Astrocyte of the hippocampus (primary cell): ENCODE measurements at places on chromosomes 5 and 9.

GRCh38 chr5:155069961-155070360 is 56.4 kb downstream of the KIF4B start:
- DNase-seq: no peak

- peak; percentile 78 for DNase-seq
These were observed 33.5 kb downstream of the TLX3 start for GRCh38 chr5:171342362-171343111.

- DNase-seq: no peak
These were observed 150.4 kb downstream of the SNCAIP start for GRCh38 chr5:122462486-122462885.

DNA sequence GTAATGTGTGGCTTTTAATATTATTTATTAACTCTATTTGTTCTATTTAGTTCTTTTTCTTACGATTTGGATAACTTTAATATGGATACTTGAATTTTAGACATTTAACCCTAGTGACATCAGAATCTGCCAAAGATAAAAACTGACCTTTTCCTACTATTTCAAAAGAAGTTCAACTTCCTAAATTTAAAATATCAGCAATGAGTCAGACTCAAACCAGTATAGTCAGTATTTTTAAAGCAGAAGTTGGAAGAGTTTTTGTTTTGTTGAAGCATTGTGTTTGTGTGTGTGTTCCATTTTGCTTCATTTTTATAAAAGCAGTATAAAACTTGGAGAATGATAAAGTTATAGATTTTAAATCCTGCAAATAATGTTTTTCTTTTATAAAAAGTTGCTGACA is 251.8 kb upstream of the RASA1 start:
- DNase-seq: no peak

DNA sequence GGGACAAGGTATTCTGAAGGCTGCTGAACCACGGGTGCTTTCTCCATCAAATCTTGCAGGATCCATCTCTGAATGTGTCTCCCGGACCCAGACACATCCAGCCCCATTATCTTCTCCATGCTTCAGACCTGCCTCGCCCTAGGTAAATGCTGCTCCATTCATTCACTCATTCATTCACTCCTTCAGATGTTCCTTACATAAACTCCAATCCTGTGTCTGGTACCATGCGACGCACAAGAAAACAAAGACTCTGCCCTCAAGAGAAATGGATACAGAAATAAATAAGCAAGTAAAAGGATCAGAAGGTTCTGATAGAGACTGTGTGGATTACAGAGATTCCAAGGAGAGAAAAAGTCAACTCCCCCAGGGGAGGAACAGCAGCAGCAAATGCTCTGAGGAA is 7.9 kb upstream of the PSMB7 start:
- DNase-seq: no peak

DNA sequence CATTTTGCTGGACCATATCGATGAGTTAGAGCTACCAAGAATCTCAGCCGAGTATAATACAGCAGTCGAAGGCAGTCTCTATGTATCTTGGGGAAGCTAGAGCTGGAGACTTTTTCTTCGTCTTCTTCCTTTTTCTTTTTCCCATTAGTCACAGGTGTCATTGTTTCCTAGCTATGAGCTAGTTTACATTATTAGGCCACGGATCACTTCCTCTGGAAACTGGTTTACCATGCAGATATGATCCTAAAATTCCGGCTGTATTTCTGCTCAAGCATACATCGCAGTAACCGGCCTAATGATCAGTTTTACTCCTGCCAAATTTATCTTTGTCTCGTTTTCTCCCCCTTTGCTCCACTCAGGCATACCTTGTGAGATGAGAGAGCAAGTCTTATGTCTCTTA is 312.8 kb downstream of the ARHGAP26 start:
- DNase-seq: no peak

DNA sequence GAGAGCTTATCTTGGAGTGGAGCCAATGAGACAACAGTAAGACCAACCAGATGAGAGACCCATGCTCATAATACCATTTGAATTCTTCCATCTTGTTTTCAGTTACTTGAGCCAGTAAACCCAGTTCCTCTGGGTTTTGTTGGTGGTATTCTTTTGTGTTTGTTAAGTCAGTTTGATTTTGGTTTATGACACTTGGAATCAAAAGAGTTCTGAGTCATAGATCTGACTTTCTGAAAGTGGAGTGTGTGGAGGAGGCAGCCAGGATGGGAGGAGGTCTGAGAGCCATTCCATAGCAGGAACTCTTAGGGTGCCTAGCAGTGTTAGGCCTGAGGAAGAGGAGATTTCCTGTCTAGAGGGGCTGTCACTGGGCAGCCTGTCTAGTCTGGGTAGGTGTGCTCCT is 24.6 kb upstream of the PANK3 start:
- peak; percentile 40 for DNase-seq

- peak; percentile 48 for DNase-seq
These were observed 180.4 kb downstream of the SEMA5A start for GRCh38 chr5:9365512-9365911.

GRCh38 chr5:106121972-106122605 is 1548.6 kb downstream of the EFNA5 start:
- no peak for DNase-seq

DNA sequence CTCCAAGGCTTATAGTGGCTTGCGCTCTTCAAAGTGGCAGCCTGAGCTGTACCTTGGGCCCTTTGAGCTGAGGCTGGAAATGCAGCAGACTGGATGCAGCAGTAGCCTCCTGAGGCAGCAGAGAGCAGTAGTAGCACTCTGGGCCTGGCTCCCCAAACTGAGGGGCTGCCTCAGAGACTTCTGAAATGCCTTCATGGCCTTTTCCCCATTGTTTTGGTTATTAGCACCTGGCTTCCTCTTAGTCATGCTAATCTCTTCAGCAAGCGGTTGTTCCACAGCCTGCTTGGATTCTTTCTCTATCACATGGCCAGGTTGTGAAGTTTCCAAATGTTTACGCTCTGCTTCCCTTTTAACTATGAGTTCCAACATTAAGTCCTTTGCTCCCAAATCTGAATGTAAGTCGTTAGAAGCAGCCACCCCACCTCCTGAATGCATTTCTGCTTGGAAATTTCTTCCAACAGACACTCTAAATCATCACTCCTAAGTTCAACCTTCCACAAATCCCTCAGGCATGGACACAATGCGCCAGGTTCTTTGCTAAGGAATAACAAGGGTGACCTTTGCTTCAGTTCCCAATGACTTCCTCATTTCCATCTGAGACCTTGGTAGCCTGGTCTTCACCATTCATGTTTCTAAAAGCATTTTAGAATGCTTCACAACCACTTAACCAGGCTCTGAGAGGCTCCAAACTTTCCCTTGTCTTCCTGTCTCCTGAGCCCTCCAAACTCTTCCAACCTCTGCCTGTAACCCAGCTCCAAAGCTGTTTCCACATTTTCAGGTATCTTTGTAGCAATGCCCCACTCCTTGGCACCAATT is 145.8 kb downstream of the ZDHHC21 start:
- peak; percentile 16 for DNase-seq
